Naive B cell (primary cell): ENCODE measurements at places on chromosomes 7 and 10. TPM values are rescaled to one million over a fixed set of nuclear protein-coding genes. Genes with fewer than 3 reads are reported as not detected.

ITPRID1 gene
- not detected for polyA plus RNA-seq

DNA sequence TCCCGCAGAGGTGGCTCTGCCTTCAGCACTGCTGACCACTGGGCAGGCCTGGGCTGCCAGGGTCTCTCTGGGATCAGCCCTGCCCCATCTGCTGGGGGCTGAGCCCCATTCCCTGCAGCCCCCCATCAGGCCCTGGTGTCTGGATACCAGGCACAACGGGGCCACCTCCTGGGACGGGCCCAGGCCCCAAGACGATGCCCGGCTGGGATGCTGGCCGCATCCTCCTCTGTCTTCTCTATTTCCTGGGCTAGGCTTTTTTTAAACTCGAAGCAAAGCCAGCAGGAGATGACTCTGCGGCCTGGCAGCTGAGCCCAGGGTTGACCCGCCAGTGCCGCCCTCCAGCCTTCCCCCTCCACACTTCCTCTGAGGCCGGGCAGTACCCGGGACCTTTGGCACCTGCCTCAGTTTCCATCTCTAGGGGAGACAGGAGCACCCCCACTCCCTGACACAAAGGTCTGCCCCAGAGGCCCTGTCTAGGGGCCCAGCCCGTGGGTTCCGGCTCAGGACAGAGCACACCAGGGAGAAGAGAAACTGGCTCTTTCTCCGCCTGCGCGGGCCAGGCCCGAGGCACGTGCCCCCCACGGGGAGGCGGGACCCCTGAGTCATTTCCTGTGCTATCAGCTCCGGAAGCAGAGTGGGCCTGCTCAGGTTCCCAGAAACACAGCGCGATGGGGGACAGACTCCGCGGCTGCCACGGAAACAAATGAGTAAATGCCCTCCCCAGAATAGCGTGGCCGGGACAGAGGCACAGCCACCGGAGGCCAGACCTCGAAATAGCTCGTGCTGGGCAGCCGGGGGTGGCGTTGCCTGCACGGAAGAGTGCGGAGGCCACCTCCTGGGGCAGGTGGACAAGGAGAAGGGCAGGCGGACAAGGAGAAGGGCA, 84.6 kb upstream of the PDGFA start:
- DNase-seq = peak; percentile 92
- H3K4me3 ChIP-seq = peak overlapping the region; percentile 92
- H3K36me3 ChIP-seq = no peaks in the 10 kb centered on the region

DNA sequence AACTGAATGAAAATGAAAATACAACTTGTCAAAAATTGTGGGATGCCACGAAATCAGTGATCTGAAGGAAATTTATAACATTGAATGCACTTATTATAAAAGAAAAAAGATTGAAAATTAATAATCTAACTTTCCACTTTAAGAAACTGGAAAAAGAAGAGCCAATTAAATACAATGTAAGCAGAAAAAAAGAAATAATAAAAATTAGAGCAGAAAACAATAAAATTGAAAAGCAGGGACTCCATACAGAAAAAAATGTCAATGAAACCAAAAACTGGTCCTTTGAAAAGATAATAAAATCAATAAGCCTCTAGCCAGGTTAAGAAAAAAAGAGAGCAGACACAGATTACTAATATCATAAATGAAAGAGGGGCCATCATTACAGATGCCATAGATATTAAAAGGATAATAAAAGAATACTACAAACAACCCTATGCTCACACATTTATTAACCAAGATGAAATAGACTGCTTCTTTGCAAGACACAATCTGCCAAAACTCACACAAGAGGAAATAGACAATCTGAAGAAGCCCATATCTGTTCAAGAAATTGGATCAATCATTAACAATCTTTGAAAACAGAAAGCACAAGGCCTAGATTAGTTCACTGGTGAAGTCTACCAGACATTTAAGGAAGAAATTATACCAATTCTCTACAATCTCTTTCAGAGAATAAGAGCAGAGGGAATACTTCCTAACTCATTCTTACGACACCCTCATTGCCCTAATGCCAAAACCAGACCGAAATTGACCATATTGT, 233.8 kb upstream of the NEBL start:
- H3K27ac ChIP-seq = no peak overlapping the region
- DNase-seq = no peak
- H3K27me3 ChIP-seq = peaks cover 6% of the 10 kb centered on the region
- H3K36me3 ChIP-seq = no peaks in the 10 kb centered on the region
- no peak overlapping the region for H3K4me3 ChIP-seq
- H3K4me1 ChIP-seq = no peaks in the 10 kb centered on the region

GRCh38 chr10:12549297-12549696, 199.9 kb downstream of the CAMK1D start:
- peaks cover 9% of the 10 kb centered on the region for H3K36me3 ChIP-seq
- no peak overlapping the region for H3K27ac ChIP-seq
- no peak overlapping the region for H3K4me3 ChIP-seq
- no peak for DNase-seq
- no peaks in the 10 kb centered on the region for H3K27me3 ChIP-seq

DNA sequence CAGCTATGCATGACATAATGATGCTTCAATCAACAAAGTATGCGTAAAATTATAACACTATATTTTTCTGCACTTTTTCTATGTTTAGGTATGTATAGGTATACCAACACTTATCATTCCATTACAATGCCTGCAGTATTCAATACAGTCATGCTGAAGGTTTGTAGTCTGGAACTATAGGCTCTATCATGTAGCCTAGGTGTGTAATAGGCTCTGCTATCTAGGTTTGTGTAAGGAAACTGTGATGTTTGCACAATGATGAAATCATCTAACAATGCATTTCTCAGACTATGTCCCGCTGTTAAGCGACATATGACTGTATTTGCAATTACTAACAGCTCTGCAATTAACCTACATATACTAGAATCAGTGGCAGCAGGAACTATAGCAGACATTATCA, 1447.5 kb downstream of the GATA3 start:
- no peaks in the 10 kb centered on the region for H3K4me1 ChIP-seq
- no peak overlapping the region for H3K27ac ChIP-seq
- no peak overlapping the region for H3K4me3 ChIP-seq
- no peak for DNase-seq
- H3K27me3 ChIP-seq = no peaks in the 10 kb centered on the region
- H3K36me3 ChIP-seq = no peaks in the 10 kb centered on the region

- no peaks in the 10 kb centered on the region for H3K36me3 ChIP-seq
- peaks cover 14% of the 10 kb centered on the region for H3K27me3 ChIP-seq
- H3K4me3 ChIP-seq = peak overlapping the region; percentile 75
These were observed 2.0 kb upstream of the BLVRA start for GRCh38 chr7:43756368-43757072.

DNA sequence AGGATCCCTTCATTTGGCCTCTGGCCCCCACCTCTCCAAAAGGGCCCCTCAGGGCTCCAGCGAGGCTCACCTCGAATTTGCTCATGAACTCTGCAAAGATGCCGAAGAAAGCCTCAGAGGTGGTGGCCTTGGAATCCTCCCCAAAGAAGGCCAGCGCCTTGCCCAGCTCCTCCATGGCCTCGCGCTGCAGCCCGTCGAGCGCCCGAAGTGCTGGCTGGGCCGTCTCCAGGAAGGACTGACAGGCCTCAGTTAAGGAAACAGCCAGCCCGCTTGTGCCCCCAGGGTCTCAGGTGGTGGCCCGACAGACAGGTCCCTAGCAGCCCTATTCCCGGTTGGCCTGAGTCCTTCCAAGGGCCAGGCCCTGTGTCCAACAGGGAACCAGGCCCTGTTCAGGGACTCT, 50.2 kb upstream of the DAGLB start:
- H3K27me3 ChIP-seq = no peaks in the 10 kb centered on the region
- H3K4me1 ChIP-seq = no peaks in the 10 kb centered on the region
- no peak overlapping the region for H3K27ac ChIP-seq
- DNase-seq = no peak
